ENCODE measurements at places on chromosomes 5 and 9.

- no peak for DNase-seq
Observed at GRCh38 chr5:147310059-147310704, 75.4 kb downstream of the STK32A start.

DNA sequence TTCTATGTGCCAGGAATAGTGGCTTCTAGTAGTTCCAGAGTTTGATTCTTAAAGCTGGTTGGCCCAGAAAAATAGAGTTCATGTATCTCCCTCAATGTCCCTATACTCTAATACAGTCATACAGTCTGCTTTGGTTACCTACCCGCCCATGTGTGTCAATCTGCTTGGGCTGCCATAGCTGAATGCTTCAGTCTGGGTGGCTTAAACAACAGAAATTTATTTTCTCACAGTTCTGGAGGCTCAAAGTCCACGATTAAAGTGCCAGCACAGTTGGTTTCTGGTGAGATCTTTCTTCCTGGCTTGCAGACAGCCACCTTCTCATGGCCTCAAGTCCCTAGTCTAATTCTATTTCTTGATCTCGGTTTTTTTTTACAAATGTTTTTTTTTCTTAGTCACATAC lies 1739.0 kb downstream of the MAT2B start:
- no peak for DNase-seq

DNA sequence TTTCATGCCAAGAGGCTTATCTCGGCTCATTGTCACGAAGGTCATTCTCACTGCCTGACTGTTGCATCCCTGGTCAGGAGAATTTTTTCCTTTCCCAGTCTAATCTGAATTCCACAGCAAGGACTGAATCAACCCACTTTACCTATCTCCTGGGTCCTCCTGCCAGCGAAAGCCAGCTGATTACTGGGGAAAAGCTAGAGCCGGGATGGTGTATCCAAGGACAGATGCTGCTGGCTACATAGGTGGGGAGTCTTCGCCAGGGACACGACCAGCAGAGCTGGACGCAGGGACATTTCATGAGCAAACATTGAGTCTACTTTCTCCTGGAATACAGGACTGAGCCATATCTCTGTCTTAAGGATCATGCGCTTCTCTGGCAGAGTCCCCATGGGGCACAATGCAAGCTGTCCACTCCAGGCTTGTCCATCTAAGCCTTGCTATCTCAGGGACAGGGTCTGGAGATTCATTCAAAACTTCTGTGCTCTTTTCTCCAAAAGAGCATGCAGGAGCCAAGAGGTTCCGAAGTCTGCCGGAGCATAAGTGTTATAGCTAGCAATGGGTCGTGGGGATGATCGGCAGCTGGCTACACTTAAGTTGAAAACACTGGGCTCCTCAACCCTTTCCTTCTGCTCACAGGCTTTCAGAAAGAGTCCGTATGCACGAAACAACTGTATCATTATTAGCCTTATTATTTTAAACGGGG lies 6.5 kb upstream of the HAND1 start:
- DNase-seq, result no peak

DNA sequence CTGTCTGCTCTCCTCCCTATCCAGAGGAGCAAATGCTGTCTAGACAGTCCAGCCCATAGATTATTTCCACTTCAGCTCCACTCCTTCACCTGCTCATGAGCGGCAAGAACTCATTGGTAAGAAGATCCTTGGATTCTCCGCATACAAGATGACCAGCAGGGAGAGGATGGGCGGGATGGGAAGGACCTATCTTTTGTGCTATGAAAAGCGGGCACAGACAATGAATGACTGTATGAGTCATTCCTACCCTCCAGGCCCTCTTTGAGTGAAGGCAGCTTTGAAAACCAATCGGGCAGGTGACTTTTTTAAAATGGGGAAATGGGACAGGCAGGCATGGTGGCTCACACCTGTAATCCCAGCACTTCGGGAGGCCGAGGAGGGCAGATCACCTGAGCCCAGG lies 49.4 kb downstream of the SMIM23 start:
- no peak for DNase-seq
